ENCODE measurements at places on chromosomes 5 and 9. TPM values are rescaled to one million over a fixed set of nuclear protein-coding genes. Genes with fewer than 3 reads are reported as not detected.

- no peak for DNase-seq
Observed at GRCh38 chr5:169811680-169812079, 168.6 kb downstream of the INSYN2B start.

- DNase-seq = no peak
Observed at GRCh38 chr5:35876922-35877321, 20.2 kb downstream of the IL7R start.

Gene IL3
- not detected for total RNA-seq

Gene EFNA5
- total RNA-seq = 6.8 TPM

DNA sequence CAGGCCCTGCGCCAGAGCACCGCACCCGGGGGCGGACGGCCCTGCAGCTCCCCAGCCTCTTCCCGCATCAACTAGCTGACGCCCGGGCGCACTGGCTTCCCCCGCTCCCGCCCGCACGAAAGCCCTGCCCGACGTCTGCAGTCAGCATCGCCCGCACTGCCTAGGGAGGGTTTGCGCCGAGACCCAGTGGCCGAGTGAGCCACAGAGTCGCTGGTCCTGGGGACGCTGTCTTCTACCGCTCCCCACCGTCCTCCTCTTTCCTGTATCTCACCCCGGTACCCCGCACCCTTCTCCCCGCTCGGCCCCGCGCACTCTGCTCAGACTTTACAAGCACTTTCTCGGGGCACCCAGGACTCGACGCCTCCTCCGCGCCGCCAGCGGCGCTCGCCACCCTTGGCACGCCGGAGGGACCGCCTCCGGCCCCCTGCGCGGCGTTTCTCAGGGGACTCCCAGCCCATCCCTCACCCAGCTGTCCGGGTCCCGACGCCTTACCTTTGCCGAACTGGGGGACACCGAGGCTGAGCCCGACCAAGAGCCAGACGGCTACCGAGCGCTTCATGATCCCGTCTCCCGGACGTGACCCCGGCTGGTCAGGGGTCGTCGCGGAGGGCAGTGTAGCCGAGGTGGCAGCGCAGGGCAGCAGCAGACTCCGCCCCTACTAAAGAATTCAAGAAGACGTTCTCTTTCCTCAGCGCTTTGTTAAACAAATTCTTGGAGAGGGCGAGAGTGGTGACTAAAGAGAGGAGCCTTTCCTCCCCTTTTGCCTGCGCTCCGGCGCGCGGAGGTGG lies 670 bp downstream of the EDIL3 start:
- peak; percentile 5 for DNase-seq

- DNase-seq = no peak
Observed at GRCh38 chr5:114977979-114978573, 191.6 kb downstream of the TRIM36 start.

DNA sequence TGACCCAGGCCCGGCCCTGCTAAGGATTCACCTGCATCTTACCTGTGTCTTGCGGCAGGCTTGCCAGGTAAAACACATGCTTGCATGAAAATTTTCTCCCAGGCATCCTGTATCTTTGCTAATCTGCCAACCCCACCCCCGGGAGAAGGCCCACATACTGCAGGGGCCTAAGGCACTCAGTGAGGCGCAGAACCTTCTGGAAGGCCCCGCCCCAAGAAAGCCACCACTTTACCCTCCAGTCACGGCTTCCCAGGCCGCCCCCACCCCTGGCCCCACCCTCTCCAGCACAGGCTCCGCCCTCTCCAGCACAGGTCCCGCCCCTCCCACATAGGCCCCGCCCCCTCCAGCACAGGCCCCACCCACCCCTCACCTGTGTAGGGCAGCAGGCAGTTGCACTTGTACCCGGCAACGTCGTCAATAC lies 29.8 kb upstream of the SEC16A start:
- no peak for DNase-seq

Gene FBXL7
- 41.5 TPM for total RNA-seq
